Stimulated activated CD4-positive, alpha-beta T cell treated with anti-CD3 and anti-CD28 coated beads, Interleukin-12 subunit alpha, Interleukin-12 subunit beta, amount 100 ng/mL, for 24 hours (primary cell): ENCODE measurements at places on chromosomes 3 and 15.

- DNase-seq = no peak
These were observed 2.4 kb downstream of the PARP3 start for GRCh38 chr3:51944451-51945021.

GRCh38 chr3:4139462-4140140 lies 163.6 kb upstream of the SETMAR start:
- DNase-seq = no peak

GRCh38 chr3:64163755-64164148 lies 61.5 kb downstream of the PRICKLE2 start:
- no peak for DNase-seq

DNA sequence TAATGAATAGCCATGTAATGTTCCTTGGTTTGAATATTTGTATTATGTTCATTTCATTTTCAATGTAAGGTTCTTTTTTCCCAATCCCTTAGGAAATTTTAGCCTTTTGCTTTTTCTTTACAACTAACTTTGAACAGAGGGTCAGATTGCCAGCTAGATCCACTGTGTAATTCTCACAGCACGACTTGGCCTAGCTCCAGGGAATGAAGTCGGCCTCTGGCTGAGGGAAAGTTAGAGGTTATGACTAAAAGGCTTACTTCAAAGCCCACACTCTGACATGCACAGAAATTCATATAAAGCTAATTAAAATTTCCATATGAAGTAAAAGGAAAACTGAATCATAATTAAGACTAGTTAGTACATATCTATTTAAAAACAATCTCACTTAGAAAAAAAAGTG lies 38.7 kb downstream of the ROBO1 start:
- DNase-seq = no peak

DNA sequence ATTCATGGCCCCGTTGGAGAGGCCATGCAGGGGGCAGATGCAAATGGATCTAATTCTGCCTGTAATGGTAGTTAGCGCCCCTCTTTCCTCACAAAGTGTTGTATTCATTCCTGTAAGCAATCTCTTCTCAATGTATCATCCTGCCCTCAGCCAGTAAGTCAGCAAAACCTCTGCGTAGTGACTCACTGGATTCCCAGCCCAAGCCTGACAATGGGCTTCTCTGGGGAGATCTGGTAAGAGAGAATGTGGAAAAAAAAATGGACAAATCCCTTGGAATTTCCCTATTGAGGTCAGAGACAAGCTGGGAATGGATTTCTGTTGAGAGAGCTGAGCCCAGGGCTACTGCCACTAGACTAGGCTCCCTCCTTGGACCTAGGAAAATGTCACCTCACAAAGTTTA lies 25.4 kb downstream of the ADPGK start:
- DNase-seq = no peak

- DNase-seq = no peak
These were observed 37.5 kb upstream of the SLITRK3 start for GRCh38 chr3:165233501-165234195.

DNA sequence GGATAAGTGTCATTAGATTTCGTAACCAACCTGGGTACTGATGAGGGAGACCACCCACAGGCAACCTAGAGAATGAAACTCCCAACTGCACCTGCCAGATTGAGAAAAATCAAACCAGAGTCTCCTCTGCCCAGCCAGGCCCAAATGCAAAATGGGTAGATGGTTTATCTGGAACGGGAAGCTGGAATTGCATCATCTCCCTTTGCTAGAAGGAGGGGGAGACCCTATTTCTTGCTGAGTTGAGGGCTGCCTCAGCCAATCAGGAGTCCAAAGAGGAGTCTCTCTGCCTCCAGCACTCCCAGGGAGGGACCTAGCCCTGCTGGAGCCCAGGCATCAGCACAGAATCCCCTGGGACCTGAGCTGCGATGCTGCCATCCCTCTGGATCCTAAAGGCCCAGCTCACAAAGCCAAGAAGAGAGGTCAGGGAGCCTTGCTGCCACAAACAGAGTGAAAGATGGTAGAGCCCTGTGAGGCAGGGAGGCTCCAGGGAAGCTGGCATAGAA lies 8.1 kb downstream of the RMDN3 start:
- no peak for DNase-seq

DNA sequence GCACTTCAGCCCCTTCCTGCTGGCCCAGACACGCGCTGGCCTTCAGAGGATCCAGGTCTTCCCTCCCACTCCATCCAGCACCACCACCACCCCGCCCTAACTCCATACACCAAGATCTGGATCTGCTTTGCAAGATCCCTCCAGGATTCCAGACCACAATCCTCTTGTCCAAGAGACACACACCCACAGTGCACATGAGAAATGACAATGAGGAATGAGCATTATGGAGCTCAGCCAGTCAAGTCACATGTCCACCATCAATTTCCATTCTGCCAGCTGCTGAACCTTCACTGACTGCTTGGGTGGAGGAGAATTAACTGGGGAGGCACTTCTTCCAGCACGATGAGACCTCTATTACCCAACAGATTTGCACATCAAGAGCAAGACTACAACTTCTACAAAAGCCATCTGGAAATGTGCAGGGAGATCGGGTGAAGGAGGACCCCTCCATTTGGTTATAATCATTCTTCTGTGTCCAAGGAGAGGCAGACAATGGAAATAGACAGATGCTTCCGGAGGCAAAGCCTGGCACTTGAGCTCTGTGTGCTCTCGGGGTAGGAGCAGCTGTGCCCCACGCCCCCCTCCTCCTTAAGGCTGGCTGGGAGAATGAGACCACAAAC lies 12.3 kb upstream of the SPATA12 start:
- no peak for DNase-seq

DNA sequence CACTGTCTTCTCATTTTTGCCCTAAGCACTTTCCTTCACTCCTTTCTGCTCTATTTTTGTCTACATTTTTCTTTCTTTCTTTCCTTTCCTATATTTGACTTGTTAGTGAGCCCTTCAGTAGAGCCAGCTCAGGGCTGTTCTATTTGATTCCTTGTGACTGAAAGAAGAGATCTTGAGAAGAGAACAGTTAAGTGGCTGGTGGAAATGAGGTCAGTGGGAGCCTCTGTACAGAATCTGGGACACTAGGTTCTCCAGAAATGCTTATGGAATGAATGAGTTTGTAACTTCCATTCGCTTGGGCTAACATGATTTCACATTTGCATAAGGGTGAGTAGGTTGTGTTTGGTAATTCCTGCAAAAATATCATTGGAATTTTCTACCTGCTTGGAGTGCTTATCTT lies 45.6 kb downstream of the CACNA2D3 start:
- no peak for DNase-seq

DNA sequence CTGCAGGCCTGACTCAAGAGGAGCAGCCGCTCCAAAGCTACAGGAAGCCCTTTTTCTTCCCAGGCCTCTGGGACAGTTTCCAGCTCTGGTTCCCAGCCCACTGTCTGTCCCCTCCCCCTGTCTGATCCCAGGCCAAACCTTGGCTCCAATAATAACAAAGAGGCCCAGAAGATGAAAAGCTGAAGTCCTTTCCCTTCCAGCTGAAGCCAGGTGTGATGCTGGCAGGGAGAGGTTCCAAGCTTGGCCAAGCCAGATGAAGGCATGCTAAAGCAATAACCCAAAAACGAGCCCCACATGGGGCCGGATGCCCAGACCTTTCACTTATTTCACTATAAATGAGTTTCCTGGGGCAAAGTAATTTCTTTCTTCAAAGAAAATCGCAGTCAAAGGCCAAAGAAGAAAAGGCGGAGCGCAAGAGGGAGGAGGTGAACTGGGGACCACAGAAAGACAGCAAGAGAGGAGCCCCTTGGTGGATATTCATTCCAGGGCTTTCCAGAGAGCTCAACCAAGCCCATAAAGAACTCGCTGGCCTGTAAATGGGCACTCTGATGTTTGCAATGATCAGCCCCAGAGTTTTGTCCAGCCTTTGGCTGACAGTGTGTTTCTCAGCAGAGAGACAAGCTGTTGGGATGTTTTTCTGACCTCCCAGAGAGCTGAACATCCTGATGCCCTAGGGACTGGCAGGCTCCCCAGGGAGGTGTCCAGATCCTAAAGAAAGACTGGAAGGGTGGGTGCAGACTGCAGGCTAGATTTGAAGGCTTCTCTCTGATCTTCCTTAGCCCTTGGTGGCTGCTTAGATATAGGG lies 157.6 kb downstream of the UACA start:
- DNase-seq = no peak

- no peak for DNase-seq
These were observed 5.6 kb upstream of the CLEC3B start for GRCh38 chr3:45020534-45020933.

DNA sequence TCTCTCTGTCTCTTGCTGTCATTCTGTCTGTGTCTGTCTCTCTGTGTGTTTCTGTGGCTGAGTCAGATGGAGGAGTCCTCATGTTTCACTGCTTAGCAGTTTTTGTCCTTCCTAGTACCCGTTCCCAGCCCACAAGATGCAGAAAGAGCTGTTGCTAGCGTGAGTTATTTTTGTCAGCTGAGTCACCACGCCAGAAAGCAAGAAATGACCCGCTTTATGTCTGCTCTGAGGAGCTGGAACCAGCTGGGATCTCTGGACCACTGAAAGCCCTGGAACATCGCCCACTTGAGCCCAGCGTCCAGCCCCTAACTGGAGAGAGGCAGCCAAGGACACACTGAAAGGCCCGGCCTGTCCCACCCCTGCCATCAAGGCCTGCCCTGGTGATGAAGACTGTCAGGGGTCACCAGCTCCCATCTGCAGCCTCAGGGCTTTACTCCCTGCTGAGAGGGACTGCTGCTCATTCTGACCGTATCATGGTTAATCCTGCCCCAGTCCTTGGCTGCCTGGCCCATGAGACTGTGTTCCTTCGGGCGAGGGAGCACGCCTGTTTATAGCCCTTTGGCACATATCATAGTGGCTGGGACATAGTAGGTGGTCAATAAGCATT lies 101.7 kb upstream of the TPM1 start:
- no peak for DNase-seq
